HuH-7.5 (cell line): ENCODE measurements at places on chromosomes 4 and X.

DNA sequence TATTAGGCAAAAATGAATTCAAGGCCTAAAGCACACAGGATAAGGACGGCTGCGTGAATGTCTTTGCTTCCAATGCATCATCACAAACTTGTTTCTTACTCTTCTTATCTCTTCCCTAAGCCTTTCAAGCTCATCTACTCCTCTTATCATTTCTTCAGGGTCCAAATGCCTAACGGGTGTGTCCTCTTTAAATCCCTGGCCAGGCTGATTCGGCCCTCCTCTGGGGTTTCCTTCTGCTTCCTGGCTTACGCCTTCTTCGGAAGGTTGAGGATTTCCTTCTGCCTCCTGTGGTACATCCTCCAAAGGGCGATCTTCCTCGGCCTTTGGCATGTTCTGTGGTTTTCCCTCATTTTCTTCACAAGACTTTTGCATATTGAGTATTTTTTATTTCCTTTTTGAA, 1.3 kb downstream of the TCEAL8 start:
- DNase-seq, result no peak

- DNase-seq, result peak; percentile 94
Observed at GRCh38 chr4:825971-826330, at the start of gene CPLX1. CPLX1 (minus strand) TSS chr4:826129; CDS start chr4:824522, 1,607 bp downstream.

GRCh38 chrX:26138274-26138673, at the start of gene MAGEB18:
MAGEB18 (plus strand) TSS chrX:26138343; CDS start chrX:26138986, 643 bp downstream.
- DNase-seq, result no peak

GRCh38 chr4:112888622-112889021, 160.8 kb upstream of the ANK2 start:
- no peak for DNase-seq

- DNase-seq, result no peak
Observed at GRCh38 chrX:39377157-39377556, 575.9 kb downstream of the MID1IP1 start.

GRCh38 chrX:57104406-57104805, 16.9 kb downstream of the SPIN2B start:
- DNase-seq, result no peak

DNA sequence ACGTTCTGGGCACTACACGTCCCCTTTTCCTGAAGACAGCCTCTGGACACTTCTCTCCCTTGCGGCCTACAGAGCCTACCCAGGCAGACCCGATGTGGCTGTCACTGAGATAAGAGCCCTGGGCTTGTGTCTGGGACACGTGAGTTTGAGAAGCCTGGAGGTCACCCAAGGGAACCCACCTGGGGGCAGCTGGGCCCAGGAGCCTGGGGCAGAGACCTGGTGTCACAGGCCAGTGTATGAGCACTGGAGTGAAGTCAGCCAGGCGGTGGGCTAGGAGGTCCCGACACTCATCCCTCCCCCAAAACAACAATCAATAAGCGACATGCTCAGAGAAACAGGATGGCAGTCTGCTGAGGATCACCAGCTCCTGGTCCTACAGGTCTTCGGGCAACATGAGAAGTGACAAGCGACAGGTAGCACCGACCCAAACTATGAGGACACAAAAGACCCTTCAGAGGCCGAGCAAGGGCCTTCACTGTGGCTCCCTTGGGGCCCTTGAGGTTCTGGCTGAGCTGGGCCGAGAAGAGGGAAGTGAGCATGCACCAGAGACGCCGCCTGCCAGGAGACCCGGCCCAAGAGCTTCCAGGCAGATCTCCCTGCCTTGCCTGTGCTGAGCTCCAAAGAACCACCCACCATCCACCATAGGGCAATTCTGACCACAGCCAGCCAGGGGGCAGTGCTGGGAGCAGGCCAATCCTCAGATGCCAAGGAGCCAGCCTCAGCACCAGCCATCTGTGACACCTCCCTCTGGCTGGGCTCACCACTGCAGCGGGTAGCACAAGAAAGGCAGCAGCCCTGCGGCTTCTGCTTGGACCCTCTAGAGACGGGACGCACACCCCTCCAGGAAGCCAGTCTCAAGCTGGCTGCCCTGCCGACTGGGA, 11.0 kb upstream of the DUSP9 start:
- DNase-seq, result peak; percentile 66

GRCh38 chr4:20276848-20277247, 25.1 kb downstream of the SLIT2 start:
- no peak for DNase-seq

- no peak for DNase-seq
Observed at GRCh38 chr4:42855779-42856178, 36.7 kb upstream of the GRXCR1 start.

DNA sequence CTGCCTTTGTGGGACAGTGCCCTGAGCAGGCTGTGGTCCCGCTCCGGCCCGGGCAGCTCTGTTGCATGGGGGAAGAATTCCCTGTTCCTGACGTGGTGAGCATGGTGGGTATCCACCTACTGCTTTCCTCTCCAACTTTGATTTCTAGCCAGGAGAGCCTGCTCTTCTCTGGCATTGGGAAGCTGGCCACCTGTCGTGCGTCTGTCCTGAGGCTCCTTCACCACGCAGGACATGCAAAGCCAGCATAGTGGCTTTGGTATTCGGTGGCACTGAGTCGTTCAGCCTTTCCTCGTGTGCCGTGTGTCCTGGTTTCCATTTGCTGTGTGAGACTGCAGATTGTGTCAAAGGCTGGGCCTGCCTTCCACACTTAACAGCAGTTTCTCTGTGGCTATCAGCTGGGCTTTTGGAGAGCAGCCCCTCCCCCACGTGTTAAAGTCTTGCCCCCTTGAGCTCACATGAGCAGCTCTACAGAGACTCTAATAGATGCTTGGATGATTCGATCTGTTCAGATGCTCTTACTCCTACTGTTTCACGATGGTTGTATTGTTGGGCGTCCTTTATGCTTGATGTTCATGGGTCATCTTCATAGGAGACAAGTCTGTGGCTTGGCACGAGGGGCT, 46.3 kb upstream of the CLCN4 start:
- no peak for DNase-seq

DNA sequence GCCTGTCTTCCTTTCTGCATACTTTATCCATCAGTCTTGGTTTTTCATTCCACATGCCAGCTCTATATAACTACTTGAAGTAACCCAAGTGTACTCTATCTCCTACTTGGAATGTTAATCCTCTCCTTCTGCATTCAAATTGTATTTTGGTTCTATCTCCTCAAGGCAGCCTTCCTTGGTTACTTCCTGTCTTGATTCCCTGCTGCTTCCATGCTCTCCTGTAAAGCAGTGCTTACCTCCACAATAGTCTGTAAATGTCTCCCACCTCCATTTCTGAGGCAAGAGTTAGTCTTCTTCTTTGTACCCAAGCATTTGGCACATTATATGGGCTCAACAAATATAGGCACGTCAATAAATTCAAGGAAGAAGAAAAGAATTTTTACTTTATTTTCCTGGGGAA, 298.4 kb downstream of the ARHGAP24 start:
- DNase-seq, result no peak

GRCh38 chrX:113873056-113873455, 710.8 kb upstream of the HTR2C start:
- no peak for DNase-seq

DNA sequence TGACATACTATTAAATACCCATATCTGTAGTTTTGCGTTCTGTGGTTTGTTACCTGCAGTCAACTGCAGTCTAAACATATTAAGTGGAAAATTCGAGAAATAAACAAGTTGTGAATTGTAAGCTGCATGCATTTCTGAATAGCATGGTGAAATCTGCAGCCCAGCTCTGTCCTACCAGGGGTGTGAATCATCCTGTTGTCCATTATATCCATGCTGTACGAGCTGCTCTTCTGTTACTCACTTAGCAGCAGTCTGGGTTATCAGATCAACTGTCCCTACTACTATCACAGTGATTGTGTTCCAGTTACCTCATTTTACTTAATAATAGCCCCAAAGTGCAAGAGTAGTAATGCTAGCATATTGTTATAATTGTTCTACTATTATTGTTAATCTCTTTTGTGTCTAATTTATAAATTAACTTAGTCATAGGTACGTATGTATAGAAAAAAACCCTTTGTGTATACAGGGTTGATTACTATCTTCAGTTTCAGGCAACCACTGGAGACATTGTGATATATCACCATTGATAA, 173.7 kb upstream of the FAT4 start:
- no peak for DNase-seq

- DNase-seq, result no peak
Observed at GRCh38 chr4:98890702-98891455, 38.1 kb downstream of the EIF4E start.

- no peak for DNase-seq
Observed at GRCh38 chrX:71017396-71017939, 50.7 kb downstream of the SNX12 start.

DNA sequence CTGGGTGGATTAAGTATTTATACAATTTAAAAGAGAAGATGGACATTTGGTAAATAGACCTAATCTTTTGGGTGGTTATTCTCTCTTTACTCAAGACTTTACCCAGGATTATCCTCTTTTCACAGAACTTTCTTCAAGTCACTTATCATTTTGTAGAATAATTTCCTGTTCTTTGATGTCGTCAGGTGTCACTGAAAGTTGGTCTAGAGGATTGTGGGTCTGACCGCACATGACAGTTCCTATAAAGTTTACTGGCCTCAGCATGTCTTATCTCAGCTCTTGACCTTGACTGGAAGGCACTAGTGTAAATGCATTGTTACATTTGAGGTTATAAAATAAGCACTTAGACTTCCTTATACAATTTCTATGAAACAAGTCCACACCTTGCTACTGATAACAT, 139.9 kb upstream of the SLC4A4 start:
- no peak for DNase-seq

DNA sequence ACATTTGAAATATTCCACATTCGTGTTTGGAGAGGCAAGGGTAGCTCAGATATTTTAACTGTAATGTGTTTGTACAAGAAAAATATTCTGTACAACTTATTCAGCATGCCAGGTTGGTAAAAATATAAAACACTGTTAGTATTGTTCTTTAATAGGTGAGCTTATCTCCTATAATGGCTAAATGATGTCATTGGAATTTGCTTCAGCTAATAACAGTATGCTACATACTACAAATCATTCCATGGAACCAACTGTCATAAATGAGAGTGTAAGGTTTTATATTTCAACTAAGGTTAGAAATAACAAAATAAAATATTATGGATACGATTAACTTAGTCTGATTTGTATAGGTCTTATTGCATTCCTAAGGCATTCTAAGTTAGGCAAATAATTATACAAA, 206.6 kb downstream of the ADGRL3 start:
- DNase-seq, result no peak

DNA sequence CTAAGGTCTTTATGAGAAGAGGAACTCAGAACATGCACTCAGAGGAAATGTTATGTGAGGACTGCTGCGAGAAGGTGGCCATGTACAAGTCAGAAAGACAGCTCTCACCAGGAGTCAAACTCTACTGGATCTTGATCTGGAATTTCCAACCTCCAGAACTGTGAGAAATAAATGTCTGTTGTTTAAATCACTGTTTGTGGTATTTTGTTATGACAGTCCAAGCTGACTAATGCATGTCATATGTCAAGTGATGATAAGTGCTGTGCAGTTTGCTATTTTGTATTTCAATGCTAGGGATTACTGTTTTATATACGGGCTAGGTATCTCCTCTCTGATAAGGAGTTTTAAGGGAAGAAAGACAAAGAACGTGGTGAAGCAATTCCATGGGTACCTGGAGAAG, 162.3 kb downstream of the CPEB2 start:
- DNase-seq, result no peak

GRCh38 chr4:89492581-89493071, 185.0 kb upstream of the GPRIN3 start:
- no peak for DNase-seq

DNA sequence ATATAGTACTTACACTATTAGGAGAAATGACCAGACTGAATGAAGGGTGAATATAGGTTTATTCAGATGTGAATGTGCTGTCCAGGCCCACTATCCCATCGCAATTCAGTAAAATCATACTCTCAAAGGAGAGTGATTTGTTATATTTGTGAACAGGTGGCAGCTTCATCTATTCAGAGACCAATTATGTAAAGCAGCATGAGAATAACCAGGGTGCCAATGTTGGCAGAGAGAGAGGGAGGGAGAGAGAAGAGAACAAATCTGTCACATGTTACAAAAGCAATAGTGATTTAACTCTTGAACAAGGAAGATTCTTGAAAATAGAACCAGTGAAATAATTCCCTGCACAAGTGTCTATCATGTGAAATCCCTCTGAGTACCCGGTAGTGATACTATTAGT, 38.9 kb upstream of the TLL1 start:
- no peak for DNase-seq

DNA sequence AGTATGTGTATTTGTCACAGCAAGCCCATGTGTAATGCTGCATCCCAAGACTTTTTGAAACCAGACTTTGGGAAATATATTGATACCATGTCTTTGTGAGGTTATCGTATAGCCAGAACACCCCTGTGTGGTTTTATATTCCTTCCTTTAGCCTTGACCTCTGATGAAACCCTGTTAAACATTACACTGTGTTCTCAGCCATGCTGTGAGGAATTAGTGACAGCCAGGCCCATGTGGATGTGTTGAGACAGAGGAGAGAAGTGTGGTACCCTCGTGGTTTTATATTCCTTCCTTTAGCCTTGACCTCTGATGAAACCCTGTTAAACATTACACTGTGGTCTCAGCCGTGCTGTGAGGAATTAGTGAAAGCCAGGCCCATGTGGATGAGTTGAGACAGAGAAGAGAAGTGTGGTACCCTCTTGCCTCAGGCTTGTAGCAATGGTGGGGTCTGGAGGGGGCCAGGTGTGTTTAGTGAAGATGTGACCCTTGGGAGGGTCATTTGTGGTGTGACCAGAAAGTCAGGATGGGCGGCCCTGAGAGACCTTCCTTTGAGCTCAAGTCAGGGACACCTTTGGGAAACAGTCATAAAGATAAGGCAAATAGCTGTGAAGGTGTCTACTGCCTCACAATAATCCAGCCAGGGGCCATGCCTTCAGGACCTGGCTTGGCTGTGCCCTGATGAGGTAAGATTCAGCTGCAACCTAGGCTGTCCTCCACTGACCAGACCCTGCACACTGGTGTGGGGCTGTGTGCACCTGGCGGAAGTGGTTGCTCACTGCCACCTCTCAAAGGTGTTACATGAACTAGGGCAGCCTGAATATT, 110.0 kb downstream of the IRF2 start:
- DNase-seq, result no peak

DNA sequence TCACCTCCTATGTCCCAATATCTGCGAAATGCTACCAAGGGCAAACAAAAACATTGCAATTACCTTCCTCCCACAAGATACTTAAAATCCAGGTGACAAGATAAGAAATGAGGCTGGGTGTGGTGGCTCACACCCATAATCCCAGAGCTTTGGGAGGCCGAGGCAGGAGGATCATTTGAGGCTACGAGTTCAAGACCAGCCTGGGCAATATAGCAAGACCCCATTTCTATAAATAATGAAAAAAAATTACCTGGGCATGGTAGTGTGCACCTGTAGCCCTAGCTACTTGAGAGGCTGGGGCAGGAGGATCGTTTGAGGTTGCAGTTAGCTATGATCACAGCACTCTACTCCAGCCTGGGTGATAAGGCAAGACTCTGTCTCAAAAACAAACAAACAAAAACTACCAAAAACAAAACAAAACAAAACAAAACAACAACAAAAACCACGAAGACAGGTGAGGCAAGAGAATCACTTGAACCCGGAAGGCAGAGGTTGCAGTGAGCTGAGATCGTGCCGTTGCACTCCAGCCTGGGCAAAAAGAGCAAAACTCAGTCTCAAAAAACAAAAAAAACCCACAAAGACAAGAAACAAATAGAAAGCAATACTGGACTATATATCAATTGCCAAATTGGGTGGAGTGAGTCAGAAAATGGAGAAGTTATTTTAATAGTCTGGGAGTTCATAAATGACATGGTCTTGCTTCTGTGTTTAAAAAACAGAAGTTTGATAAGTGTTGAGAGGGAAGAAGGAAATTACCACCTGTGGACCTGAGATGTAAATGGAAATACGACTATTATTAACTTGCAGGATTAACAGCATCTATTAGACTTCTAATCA, 176.5 kb downstream of the FBXW7 start:
- DNase-seq, result no peak

- no peak for DNase-seq
Observed at GRCh38 chrX:139304471-139304870, 226.1 kb upstream of the F9 start.
